BJ (cell line): ENCODE measurements at places on chromosomes 6 and 20.

- no peak for DNase-seq
These were observed 65.8 kb downstream of the TBC1D7 start for GRCh38 chr6:13262302-13263230.

GRCh38 chr6:34102099-34102656, 43.7 kb downstream of the GRM4 start:
- DNase-seq: no peak

- no peak for DNase-seq
These were observed 132.7 kb downstream of the FYN start for GRCh38 chr6:111740506-111740905.

DNA sequence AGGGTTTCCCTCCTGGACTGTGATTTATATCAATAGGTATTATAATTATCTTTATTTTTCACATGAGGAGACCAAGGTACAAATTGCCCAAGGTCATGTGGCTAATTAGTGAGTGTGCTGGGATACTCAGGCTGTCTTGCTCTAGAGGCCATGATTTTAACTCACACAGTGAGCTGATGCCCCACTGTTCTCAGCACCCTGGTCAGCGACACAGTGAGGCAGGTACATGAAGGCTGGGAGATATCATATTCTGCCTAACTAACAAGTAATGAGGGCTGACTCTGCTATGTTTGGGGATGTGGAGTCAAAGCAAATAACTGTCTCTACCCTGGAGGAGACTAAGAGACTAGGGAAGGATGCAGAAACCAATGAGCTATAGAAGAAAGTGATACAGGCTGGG, 501.1 kb downstream of the PTPRT start:
- no peak for DNase-seq

DNA sequence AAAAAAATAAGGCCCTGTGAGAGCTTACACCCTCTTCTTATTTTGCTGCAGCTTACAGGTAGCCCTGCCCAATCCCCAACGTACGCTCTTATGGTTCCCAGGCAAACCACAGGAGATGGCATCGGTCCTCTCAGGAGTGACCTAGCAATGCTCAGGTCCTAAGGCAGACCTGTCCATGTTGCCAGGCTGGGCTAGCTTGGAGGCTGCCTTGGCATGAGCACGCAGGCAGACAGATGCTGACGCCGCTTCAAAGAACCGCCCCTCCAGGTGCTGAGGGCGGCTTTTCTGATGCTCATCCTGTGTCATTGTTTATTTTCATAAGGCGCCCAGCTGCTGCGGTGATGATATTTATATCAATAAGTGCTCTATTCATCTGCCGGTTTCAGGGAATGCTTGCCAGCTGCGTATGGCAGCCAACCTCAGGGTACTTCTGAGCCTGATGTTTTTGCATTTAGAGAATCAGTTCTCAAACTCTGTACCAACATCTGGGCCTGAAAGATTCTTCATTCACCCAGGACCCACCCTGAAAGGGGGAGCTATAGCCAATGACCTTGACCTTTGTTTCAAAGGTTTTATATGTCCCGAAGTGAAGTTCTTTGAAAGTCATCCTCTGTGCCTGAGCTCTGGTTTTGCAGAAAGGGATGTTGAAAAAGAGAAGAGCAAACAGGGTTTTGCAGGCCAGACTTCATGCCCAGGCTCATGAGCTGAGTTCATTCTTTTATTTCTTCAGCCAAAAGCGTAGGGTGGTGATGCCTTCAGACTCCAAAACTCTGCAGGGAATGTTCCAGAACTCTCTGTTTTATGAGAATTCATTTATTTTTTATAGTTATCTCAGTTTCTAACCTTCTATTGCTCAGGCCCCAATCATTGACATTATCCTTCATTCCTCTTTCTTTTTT, 475.6 kb upstream of the CHD6 start:
- DNase-seq: no peak

GRCh38 chr6:35165630-35166071, 24.5 kb upstream of the TCP11 start:
- no peak for DNase-seq

- DNase-seq: no peak
These were observed 162.0 kb upstream of the EPHA7 start for GRCh38 chr6:93581371-93581770.

GRCh38 chr6:100468016-100468622, 3.4 kb upstream of the SIM1 start:
- no peak for DNase-seq

GRCh38 chr6:48626421-48626820, 515.4 kb upstream of the PTCHD4 start:
- DNase-seq: no peak

- DNase-seq: no peak
These were observed 31.6 kb upstream of the LY86 start for GRCh38 chr6:6556738-6557503.

DNA sequence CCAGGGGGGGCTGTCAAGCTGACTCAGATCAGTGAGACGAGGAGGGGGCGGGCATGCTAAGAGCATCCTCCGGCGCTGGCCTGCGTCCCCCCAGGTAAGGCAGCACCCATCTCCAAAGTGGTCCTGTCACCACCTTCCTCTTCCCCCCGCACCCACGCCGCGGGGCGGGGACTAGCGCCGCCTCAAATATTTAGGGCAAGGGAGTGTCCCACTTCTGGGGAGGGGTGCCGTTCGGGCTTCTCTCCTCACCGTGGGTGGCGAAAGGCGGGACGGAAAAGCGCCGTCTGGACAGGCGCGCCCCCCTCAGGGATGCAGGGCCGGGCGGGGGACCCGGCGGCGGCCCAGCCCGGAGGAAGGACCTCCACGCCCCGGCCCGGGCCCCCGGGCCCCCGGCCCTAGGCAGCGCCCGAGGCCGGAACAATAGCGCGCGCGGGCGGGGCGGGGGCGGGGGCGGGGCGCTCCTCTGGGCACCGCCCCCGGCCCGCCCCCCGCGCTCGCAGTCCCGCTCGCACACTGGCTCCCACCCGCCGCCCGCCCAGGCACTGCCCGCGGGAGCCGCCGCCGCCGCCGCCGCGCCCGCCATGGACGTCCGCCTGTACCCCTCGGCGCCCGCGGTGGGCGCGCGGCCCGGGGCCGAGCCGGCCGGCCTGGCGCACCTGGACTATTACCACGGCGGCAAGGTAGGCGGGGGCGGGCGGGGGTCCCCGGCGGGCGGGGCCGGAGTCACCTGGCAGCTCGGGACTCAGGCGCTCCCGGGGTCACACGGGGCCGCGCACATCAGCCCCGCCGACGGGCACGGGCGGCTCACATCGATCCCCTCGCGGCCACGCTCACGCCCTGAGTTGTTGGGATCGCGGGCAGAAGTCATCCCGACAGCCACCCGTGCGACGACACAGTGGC, at the start of gene TOX2:
TSS of gene TOX2 (plus strand) at position 542 of the 900 bp plus-strand sequence. CDS start at position 582, 40 bp downstream.
- no peak for DNase-seq

DNA sequence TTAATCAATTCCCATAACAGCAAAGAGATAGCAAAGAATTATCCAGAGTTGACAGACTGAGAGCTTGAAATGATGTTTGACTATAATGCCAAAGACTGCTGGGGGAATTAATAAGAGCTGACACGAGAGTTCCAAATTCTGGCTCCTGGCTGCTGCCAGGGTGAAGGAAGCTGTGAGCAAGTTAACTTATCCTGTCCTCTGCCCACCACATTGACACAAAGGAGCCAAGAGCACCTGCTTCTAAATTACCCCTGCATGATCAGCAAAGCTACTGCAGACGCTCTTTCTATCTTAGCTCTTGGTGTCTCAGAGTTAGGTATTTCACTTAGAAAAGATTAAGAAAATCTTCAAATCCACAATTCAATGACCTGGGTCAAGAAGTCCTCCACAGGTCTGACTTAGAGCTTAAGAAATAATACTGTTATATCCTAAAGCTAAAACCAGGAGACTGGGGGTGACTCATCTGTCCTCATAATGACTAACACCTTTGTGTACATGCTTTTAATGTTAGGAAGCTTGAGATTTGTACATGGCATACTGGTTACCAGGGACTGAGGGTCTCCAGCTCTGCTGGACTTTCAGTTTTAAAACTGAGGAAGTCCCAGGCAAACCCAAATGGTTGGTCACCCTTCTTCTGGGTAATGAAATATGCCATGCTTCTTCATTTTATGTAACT, 13.2 kb upstream of the FRK start:
- DNase-seq: peak; percentile 40

DNA sequence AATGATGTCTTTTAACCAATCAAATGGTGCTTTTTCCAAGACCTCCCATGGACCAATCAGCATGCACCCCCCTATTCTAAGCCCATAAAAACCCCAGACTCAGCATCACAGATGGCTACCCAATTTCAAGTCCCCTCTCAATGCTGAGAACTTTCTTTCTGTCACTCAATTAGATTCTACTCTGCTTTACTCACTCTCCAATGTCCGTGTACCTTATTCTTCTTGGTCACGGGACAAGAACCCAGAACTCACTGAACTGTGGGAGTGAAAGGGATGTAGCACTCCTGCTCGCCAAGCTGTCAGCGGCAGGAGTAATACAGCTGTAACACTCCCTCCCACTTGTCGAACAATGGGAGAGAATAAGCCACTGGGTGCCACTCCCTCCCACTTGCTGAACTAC, 20.8 kb upstream of the MAP7 start:
- no peak for DNase-seq

- no peak for DNase-seq
These were observed 283.9 kb upstream of the MAN1A1 start for GRCh38 chr6:119633461-119633860.

DNA sequence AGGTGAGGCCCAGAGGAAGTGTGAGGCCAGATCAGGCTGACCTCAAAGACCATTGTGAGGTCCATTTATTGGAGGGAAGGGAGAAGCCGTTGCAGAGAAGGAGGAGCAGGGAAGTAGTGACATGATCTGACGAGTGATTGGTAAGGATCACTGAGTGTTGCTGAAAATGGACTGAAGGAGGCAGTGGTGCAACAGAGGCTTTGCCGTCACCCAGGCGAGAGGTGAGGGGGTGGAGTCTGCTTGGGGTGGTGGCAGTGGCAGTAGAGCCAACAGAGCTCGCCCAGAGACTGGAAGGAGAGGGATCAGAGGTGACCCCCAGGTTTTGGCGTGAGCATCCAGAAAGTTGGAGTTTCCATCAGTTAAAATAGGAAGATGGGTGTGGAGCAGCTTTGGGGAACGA, 67.9 kb upstream of the CLDN20 start:
- no peak for DNase-seq

DNA sequence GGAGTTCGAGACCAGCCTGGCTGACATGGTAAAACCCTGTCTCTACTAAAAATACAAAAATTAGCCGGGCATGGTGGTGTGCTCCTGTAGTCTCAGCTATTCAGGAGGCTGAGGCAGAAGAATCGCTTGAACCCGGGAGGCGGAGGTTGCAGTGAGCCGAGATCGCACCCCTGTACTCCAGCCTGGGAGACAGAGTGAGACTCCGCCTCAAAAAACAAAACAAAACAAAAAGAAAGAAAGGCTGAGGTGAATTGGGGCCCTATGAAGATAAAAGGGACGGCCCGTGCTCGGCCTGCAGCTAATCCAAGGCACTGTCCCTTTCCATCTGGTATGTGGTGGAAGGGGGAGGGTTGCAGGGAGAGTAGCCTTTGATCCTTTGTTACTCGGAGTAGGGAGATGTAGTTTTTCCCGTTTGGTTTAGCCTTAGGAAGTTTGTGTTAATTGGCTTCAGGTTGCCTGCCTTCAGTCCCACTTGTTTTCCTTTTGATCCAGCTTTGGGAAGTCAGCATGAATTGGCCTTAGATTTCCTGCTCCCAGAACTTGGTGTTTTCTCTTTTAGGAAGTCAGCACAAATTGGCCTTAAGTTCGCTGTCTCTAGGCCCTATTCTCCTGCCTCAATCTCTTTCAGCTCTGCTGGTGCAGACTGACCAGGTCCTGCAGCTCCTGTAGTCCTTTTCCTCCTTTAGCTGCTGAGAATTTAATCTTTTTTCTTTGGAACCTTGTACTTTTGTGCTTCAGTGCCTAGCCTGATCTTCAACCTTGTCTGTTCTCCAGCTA, 36.1 kb upstream of the PAQR8 start:
- no peak for DNase-seq

DNA sequence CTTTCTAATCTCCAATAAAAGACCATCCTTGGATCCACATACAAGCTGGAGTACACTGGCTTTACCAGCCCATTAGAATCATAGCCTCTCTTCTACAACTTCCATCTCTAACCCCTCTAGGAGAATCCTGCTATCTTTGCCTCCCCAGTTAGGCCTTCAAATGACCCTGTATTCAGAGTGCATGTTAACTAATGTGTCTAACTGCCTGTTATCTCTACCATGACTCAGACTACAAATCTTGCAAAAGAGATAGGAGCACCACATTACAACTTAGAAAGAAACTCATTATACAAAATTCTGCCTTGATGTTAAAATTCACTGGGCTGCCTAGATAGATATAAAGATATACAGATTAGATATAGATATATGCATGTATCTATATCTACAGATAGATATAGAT, 28.2 kb downstream of the GPR63 start:
- no peak for DNase-seq

- no peak for DNase-seq
These were observed 181.9 kb downstream of the GMPR start for GRCh38 chr6:16420337-16420714.

GRCh38 chr6:20197251-20197650, 15.0 kb downstream of the MBOAT1 start:
- DNase-seq: no peak

DNA sequence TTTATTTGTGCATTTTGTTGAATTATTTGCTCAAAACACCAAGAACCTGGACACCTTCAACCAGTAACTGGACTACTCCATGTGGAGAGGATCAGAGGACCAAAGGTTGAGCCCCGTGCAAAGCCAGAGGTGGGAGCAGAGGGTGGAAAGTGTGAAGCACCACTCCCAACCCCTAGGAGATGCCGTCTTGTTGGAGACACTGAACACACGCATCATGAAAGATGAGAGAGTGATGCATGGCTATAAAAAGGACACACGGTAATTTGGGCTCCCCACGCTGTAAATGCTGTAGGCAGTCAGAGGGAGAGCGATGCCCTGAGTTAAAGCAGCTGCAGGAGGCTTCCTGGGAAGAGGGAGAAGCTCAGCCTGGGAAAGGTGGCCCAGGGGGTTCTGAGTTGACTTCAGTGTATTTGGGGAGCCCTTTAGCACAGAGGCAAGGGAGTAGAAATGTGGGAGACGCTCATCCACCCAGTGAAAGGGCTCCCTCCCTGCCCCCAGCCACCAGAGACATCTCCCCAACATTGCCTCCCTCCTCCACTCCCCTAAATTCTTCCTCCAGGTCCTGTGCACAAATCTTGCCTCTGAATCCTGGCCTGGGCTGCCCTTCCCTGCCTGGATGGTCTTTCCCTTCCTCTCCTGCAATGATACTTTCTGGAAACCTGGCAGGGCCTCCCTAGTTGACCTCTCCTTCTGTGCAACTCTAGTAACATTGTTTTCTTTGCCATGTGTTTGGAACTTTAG, 55.8 kb upstream of the IYD start:
- no peak for DNase-seq

DNA sequence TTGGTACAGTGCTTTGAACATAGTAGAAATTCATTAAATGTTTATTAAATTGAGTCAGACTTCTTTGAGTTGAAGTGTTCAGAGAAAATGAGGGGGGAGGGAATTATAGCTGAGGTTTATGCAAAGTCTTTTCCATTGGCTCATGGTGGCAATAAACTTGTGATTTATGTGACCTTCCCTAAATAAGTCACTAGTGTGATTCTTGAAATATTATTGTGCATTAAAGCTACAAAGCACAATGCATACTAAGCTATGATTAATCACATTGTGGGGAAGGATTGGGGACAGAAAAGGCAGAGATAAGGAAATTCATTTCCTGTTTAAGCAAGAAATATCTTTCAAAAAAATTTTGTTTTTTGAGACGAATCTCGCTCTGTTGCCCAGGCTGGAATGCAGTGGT, 877.5 kb downstream of the TFAP2A start:
- DNase-seq: peak; percentile 79

- no peak for DNase-seq
These were observed 141.3 kb upstream of the CENPW start for GRCh38 chr6:126198631-126199030.
